ENCODE measurements at places on chromosomes 7 and 10. TPM values are rescaled to one million over a fixed set of nuclear protein-coding genes. Genes with fewer than 3 reads are reported as not detected.
A peak's percentile ranks its signal among the peaks of the same experiment; 100 is the strongest.

DNA sequence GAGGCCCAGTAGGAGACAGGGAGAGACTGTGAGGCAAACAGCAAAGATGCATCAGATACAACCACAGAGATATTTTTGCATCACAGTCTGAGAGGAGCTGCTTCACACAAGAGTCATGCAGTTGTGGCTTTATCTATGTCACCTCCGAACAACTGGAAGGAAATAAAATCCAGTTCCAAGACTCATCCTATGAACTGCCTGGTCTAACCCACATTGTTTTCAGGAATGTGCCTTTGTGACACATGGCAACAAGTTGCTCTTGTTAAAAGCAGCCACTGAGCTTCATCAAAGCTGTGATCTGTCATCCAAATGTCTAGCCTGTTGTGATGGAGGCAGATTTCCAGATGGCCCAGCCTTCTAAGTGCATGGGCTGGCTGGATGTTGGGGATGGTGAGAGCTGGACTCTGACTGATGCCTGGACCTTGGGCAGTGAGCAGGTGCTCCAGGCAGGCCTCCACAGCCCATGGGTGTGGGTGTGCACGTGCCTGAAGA is 255.0 kb downstream of the BMPER start:
- DNase-seq, result no peak
- H3K36me3 ChIP-seq, result no peaks in the 10 kb centered on the region
- H3K4me3 ChIP-seq, result no peak overlapping the region
- H3K27me3 ChIP-seq, result no peaks in the 10 kb centered on the region
- no peak overlapping the region for H3K27ac ChIP-seq

DNA sequence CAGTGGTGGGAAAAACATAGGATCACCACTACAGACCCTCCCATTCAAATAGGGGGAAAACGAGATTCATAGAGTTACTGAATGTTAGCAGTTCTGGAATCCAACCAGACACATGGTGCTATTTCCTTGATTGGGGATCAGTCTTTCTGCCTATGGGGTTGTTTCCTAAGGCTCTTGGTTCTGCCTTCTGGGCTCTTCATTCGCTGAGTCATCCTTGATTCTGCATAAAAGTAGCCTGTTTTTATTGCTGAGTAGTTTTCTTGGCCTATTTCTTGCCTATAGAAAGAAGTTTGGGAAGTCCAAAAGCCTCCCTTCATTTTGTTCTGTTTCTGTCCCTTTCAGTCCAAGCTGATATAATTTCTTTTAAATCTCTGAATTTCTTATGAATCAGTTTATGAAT is 99.3 kb upstream of the OIT3 start:
- no peaks in the 10 kb centered on the region for H3K36me3 ChIP-seq
- no peak for DNase-seq
- no peaks in the 10 kb centered on the region for H3K27me3 ChIP-seq
- H3K4me1 ChIP-seq, result no peaks in the 10 kb centered on the region

- no peak overlapping the region for H3K27ac ChIP-seq
- H3K36me3 ChIP-seq, result no peaks in the 10 kb centered on the region
- H3K4me3 ChIP-seq, result no peak overlapping the region
- H3K4me1 ChIP-seq, result no peaks in the 10 kb centered on the region
Measured at GRCh38 chr10:24344279-24344678, 135.3 kb downstream of the KIAA1217 start.

DNA sequence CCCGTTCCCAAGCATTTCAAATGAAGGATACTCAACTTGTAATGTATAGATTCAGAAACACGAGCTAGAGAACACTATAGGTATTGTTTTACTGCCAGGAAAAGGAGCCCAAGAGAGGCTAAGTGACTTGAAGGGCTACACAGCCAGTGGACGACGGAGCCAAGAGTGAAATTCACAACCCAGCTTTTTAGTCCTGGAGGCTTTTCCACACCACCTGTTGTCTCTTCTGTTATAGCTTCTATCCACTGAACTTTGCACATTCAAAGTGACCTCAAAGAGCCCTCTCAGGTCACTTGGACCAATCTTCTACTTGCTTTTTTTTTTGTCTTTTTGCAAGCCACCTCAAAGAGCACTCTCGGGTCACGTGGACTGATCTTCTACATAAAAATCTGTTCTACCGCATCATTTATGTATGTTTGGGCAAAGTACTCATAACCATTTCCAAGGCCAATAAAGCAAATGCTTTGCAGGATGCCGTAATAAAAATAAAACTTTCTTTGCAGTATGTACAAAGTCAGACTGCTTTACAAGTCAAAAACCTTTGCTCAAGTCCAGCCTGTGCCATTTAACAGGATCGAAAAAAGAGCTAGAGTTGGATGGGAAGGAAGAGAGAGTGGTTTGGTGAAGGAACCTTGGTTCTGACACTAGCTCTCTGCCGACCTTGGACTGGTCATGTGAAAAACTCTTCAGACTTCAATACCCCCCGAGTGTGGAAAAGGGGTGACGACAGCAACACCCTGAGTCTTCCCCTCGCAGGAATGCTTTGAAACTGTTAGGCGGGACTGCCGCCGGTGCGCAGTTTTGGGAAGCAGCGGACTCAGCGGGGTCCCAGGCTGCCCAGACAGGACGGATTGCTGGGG is 821 bp downstream of the SLC35B4 start:
- H3K27ac ChIP-seq, result no peak overlapping the region
- no peaks in the 10 kb centered on the region for H3K36me3 ChIP-seq
- peak overlapping the region; percentile 94 for H3K4me3 ChIP-seq

DNA sequence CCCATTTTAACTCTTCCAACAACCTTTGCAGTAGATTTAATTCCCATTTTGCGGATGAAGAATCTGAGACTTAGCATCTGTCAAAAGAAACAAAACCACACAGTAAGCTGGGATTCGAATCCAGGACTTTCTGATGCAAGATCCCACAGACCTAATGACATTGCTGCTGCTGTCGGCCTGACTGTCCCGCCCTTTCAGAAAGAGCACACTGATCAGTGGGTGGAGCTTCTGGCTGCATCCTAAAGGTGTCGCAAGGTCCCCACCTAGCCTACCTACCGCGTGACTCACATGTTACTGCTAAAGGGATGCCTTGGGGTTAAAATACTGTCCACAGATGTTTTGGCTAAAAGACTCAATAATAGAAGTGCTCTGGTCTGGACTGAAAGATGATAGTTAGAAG is 134.7 kb downstream of the EMX2 start:
- H3K27ac ChIP-seq, result no peak overlapping the region
- H3K27me3 ChIP-seq, result peaks cover 4% of the 10 kb centered on the region
- no peaks in the 10 kb centered on the region for H3K4me1 ChIP-seq
- H3K36me3 ChIP-seq, result no peaks in the 10 kb centered on the region

GRCh38 chr10:116197946-116198675 is 74.9 kb downstream of the GFRA1 start:
- H3K27ac ChIP-seq, result no peak overlapping the region
- no peaks in the 10 kb centered on the region for H3K4me1 ChIP-seq
- H3K4me3 ChIP-seq, result no peak overlapping the region

- H3K27me3 ChIP-seq, result peaks cover 3% of the 10 kb centered on the region
- DNase-seq, result no peak
- H3K36me3 ChIP-seq, result no peaks in the 10 kb centered on the region
- H3K4me3 ChIP-seq, result no peak overlapping the region
- H3K27ac ChIP-seq, result no peak overlapping the region
Measured at GRCh38 chr7:28793381-28794085, 164.6 kb downstream of the TRIL start.

- H3K4me3 ChIP-seq, result no peak overlapping the region
- H3K27me3 ChIP-seq, result no peaks in the 10 kb centered on the region
- no peaks in the 10 kb centered on the region for H3K4me1 ChIP-seq
Measured at GRCh38 chr7:14047709-14048399, 58.4 kb upstream of the ETV1 start.

DNA sequence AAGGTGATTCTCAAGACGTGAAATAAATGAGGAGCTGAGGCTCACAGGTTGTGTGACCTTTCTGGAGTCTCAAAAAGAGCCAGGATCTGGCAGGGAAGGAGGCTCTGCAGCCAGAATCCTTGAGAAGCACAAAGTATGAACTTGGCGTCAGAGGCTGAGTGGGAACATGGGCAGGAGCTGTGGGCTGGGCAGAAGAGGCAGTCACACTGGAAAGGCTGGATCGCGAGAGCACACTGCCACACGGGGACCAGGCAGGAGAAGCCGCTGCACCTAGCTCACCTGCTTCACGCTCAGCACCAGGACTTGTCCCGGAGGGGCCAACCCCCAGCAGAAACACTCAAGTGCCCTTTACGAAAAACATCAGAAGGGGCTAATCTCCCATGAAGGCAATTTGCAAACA is 535.0 kb downstream of the TNS3 start:
- no peaks in the 10 kb centered on the region for H3K27me3 ChIP-seq
- no peaks in the 10 kb centered on the region for H3K36me3 ChIP-seq
- no peak overlapping the region for H3K4me3 ChIP-seq
- H3K4me1 ChIP-seq, result no peaks in the 10 kb centered on the region
- no peak for DNase-seq

The BLNK gene
- 2.8 TPM for total RNA-seq

The SLIT1 gene
- 0.56 TPM for total RNA-seq

The AKR1C8 gene
- 0.46 TPM for total RNA-seq

The ANKRD61 gene
- not detected for total RNA-seq

All from T-cell (primary cell).